ENCODE measurements at places on chromosomes 6 and 20. TPM values are rescaled to one million over a fixed set of nuclear protein-coding genes. Genes with fewer than 3 reads are reported as not detected.

PGC gene
- total RNA-seq, result not detected

HSPA12B gene
- 0.12 TPM for total RNA-seq

CDH4 gene
- total RNA-seq, result 0.16 TPM

TREM1 gene
- not detected for total RNA-seq

RIPPLY2 gene
- not detected for total RNA-seq

BMP7 gene
- 11.8 TPM for total RNA-seq

RHAG gene
- total RNA-seq, result not detected

FAM209A gene
- not detected for total RNA-seq

MYCT1 gene
- not detected for total RNA-seq

SLC35B2 gene
- total RNA-seq, result 177 TPM

CNKSR3 gene
- 8.3 TPM for total RNA-seq

CDK19 gene
- 6.8 TPM for total RNA-seq

PLCB1 gene
- 10.6 TPM for total RNA-seq

PLN gene
- 0.60 TPM for total RNA-seq

BFSP1 gene
- total RNA-seq, result 12.3 TPM

ZNF217 gene
- total RNA-seq, result 9.7 TPM

TPBG gene
- total RNA-seq, result 20.3 TPM

SLC17A3 gene
- not detected for total RNA-seq

SPTLC3 gene
- total RNA-seq, result 5.5 TPM

SALL4 gene
- not detected for total RNA-seq

RBPJL gene
- not detected for total RNA-seq

SFTA2 gene
- not detected for total RNA-seq

STX11 gene
- total RNA-seq, result not detected

TRIM40 gene
- not detected for total RNA-seq

RAET1L gene
- not detected for total RNA-seq

PNLDC1 gene
- not detected for total RNA-seq

BANF2 gene
- total RNA-seq, result not detected

PCSK2 gene
- not detected for total RNA-seq

BPI gene
- 0.10 TPM for total RNA-seq

TMEM244 gene
- not detected for total RNA-seq

LMBRD1 gene
- total RNA-seq, result 34.6 TPM

MACROD2 gene
- 1.2 TPM for total RNA-seq

Data from H4 (cell line).